ENCODE measurements at places on chromosomes 6 and 20. TPM values are rescaled to one million over a fixed set of nuclear protein-coding genes. Genes with fewer than 3 reads are reported as not detected.

The PNLDC1 gene
- not detected for total RNA-seq

The PAK5 gene
- total RNA-seq = 0.17 TPM

GRCh38 chr6:145904391-145904790 lies 59.8 kb downstream of the SHPRH start:
- no peak for DNase-seq

The KCNK15 gene
- 2.8 TPM for total RNA-seq

GRCh38 chr6:82571455-82571854 lies 207.8 kb downstream of the TPBG start:
- DNase-seq = no peak

The FOXS1 gene
- total RNA-seq = 5.9 TPM

DNA sequence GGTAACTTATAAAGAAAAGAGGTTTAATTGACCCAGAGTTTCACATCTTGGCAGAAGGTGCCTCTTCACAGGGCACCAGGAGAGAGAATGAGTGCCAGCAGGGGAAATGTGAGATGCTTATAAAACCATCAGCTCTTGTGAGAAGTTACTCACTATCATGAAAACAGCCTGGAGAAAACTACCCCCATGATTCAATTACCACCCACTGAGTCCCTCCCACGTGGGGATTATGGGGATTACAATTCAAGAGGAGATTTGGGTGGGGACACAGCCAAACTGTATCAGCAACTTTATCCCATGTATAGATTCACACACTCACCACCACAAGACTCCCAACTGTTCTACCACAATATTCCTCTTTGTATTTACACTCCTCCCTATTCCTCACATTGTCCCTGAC lies 10.6 kb downstream of the PDSS2 start:
- no peak for DNase-seq

GRCh38 chr6:4819706-4820283 lies 43.6 kb downstream of the CDYL start:
- DNase-seq = no peak

DNA sequence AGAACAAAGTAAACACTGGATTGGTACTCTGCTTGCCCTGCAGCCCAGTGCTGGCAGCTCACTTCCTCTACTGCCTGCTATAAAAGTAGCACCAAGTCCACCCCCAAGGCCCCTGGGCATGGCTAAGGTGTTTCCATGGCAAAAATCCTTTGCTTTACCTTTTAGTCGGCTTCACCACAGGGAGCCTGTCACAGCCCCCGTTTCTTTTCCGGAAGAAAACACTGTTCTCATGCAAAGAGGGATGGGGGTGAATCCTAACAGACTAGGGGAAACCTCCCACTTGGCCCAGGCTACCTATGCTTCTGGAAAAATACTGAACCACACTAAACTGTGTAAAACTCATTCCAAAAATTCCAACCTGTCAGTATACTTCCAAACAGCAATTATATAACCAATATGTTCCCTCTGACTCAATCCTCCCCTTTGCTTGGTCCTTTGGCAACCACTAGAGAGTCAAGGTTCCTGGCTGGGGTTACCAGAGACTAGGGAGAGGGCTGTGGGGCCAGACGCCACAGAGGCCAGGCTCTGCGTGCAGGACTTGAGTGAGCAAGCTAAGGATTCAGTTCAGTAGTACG lies 16.1 kb downstream of the PPIL1 start:
- no peak for DNase-seq

The RIPPLY2 gene
- not detected for total RNA-seq

GRCh38 chr6:8429821-8430220 lies 5.5 kb downstream of the SLC35B3 start:
- DNase-seq = no peak

DNA sequence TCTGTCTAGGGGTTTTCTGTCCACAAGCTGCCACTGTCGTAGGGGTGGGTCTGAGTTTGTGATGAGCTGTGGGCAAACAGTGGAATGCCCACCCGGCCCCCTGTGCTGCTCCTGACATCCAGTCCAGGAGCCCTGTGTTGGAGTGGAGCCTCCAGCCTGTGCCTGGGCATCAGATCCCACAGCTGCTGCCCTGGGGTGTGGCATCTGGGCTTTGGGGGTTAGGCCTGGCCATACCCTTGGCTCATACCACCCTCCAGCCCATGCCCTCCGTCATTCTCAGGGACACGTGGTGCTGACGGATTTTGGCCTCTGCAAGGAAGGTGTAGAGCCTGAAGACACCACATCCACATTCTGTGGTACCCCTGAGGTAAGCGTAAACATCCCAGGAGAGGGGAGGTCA lies 12.9 kb downstream of the SGK2 start:
- DNase-seq = no peak

Measured in kidney epithelial cell (primary cell).